GM20000 (cell line): ENCODE measurements at places on chromosomes 1 and 21.
A peak's percentile ranks its signal among the peaks of the same experiment; 100 is the strongest.

- no peak for DNase-seq
Observed at GRCh38 chr21:46381541-46381940, 57.6 kb downstream of the PCNT start.

DNA sequence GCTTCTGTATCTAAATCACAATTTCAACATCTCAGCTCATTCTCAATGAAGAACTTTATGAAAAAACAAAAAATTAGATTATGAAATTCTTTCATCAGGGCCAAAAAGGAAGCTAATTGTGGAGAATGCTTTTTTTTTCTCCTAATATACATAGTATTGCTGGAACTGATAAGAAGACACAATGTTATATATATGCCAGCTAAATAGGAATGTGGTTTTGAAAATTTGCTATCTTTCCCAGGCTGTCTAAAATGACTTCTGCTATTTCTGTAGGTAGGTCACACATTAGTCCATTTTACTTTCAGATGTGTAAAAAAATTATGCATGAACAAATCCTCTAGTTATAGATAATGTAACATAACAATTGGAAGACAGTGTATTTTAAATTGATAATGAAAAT, 732.9 kb downstream of the RWDD3 start:
- DNase-seq: no peak

DNA sequence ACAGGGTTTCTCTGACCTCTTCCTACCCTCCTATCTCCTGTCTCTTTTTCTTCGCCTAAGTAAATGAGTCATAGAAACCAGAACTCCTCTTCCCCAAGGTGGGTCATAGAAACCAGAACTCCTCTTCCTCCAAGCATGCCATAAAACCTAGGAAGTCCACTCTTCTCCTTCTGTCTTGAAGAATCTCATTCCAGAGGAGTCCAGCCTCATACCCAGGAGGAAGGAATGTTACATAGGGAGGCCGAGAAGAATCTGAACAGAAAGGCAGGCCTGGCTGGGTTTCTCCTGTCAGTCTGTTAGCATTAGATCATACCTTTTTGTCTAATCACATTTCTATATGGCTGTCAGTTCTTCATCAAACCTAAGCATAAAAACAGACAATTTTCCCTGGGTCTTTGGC, 47.5 kb upstream of the WLS start:
- DNase-seq: no peak

- DNase-seq: no peak
Observed at GRCh38 chr1:20325844-20326420, 35.3 kb downstream of the VWA5B1 start.

DNA sequence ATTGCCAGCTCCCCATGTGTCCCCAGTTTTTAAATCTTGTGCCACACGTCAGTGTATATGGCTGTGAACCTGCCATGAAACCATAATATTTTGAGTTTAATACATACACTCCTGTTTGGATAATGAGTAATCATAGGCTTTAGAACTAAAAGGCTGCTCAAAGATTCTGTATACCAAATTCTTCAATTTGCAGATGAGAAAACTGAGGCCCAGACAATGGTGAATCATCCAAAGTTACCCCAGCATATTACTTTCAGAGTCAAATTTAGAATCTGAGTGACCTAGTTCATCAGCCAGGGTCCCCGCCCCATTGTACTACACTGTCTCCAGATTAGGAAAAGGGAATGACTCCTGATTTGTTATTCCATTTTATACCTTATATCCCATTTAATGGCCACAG, 224.6 kb downstream of the FGGY start:
- DNase-seq: no peak

GRCh38 chr1:237258871-237259270, 216.9 kb downstream of the RYR2 start:
- DNase-seq: no peak

- no peak for DNase-seq
Observed at GRCh38 chr1:245501633-245502032, 346.8 kb downstream of the KIF26B start.

DNA sequence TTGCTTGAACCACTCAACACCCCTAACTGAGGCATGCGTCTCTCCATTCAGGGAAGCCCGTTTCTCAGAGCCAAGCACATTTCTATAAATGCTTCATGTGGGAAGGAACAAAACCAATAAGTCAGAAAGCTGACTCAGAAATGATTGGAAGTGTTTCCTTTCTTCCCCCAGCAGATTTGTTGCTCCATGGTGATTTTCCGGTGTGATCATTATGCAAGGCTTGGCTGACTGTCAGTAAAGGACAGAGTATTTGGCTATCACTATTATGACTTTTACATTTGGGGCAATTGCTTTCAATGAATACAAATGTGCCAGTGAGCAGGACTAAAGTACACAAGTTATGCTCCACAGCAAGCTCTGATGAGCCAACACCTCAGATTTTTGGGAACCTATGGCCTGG, 53.3 kb upstream of the ZC3H11B start:
- no peak for DNase-seq

DNA sequence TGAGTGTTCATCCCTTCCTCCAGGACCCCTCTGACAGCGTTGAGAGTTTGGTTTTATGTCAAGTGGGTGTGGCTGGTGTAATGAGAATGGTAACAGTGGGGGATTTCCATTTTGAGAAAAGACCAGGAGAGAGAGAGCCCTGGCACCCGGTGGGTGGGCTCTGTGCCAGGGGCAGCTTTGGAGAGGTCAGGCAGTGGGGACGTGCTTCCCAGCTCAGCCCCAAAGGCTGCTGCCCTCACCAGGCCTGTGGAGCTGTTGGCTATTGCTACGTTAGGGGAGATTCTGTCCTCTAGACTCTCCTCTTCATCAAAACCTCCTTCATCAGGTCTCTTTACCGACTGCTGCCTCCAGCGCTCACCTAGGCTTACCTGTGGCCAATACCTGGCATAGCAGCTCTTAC, 176.3 kb downstream of the PTPRU start:
- DNase-seq: no peak

- peak; percentile 1 for DNase-seq
Observed at GRCh38 chr1:33388805-33389771, 41.8 kb downstream of the PHC2 start.

DNA sequence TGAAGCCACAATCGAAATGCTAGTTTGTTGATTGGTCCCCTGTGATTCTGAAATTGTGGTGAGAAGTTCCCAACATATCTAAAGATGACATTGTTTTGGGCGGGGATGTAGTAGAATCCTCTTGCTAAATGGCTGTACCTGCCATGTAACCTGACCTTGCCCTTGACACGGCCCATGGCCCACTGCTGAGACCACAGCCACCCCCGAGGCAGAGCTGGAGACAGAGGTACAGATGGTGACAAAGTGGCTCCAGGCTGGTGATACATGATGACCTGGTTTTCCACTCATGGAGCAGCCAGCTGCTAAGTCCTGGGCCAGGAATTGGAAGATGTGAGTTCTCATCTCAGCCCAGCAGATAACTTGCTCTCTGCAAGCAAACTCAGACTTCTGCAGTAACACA, 226.5 kb downstream of the FOXD2 start:
- no peak for DNase-seq

GRCh38 chr1:46549697-46550681, 1.5 kb downstream of the KNCN start:
- no peak for DNase-seq

DNA sequence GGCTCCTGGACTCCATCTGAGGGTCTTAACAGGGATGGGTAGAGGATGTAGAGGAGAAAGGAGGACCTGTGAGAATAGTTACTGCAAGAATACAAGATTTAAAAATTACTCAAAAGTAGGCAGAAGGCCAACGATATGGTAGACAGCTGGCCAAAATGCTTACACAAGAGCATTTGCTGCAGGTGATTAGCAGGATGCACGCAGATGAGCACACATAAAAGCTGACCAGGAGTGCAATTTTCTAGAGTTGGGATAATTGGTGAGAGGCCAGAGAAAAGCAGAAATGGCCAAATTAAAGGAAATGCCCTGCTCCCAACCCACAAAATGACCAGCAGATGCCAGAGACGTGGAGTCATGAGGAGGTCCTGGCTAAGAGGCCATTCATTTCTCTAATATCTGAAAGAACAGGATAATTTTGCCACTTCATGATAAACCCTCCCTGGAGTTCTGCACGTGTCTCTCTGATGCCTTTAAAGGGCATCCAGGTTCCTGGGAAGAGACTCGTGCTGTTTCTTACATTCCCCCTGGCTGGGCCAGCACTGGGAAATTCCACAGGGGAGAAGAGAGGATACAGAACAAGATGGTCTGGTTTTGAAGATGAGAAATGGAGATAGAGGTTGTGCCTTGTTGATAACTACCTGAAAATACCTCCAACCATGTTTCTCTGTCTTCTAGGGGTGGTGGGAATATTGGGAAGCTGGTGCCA, 62.3 kb upstream of the KCNA3 start:
- DNase-seq: no peak

DNA sequence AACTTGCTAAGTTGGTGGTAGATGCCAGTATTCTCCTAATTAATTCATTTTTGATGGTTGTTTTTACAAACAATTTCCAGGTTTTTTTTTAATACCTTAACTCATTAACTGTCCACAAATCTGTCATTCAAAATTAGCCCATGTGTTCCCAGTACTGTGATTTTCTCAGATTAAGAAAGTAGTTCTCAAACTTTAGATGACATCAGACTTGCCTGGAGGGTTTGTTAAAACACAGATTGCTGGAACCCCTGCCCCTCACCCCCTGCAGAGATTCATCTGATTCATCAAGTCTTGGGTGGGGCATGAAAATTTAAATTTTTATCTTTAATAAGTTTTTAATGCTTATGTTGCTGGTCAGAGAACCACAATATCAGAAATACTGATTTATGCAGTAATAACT, 130.5 kb downstream of the BACH1 start:
- DNase-seq: no peak

DNA sequence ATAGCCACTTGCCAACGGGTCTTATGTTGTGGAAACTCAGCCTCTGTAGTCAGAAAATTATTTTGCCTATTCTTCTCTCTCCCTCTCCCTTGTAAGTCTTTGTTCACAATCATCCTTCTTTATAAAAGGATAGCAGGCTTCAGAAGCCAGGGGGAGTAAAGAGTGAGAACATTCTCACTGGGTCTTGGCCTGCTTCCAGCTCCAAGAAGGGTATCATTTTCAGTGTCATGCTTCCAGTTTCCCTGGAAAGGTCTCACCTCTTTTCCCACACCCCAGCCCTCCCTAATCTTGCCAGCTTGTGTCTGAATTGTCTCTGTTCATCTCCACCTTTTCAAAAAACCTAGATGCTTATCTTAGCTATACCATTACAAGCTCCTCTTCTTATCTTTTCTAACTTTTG, 346.2 kb upstream of the LRRC7 start:
- DNase-seq: no peak

DNA sequence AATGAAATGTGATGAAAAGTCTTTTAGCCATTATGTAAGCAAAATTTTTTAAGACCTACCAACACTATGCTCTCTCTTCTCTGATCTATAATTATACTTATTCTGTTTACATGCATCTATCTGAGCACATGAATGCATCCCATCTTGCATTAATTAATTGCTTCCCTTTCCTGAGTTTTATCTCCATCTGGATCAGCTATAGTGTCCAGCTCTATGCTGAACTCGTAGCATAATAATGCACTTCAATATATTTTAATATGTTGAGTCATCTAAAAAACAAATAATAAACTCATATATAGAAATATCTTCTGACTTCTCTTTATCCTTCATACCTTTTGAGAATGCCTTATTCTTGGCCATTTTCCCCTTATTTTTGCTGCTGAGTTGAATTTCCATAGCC, 1097.8 kb downstream of the TTLL7 start:
- no peak for DNase-seq

DNA sequence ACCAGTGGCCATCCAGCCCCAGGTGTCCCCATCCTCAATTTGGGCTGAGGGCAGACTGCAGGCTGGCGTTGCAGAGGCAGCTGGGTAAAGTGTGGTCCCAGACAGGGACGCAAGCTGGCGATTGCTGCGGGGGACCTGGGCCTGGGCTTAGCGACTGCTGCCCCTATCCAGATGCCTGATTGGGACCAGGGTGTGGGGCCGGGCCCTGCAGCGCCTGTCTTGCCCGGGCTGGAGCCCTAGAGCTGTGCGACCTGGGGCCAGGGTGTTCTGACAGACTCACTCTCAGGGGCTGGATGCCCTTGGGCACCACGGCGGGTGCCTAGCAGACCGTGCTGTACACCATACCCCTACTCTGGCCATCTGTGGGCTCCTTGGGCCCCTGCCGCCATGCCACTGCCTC, 16.2 kb upstream of the FAAP20 start:
- no peak for DNase-seq

DNA sequence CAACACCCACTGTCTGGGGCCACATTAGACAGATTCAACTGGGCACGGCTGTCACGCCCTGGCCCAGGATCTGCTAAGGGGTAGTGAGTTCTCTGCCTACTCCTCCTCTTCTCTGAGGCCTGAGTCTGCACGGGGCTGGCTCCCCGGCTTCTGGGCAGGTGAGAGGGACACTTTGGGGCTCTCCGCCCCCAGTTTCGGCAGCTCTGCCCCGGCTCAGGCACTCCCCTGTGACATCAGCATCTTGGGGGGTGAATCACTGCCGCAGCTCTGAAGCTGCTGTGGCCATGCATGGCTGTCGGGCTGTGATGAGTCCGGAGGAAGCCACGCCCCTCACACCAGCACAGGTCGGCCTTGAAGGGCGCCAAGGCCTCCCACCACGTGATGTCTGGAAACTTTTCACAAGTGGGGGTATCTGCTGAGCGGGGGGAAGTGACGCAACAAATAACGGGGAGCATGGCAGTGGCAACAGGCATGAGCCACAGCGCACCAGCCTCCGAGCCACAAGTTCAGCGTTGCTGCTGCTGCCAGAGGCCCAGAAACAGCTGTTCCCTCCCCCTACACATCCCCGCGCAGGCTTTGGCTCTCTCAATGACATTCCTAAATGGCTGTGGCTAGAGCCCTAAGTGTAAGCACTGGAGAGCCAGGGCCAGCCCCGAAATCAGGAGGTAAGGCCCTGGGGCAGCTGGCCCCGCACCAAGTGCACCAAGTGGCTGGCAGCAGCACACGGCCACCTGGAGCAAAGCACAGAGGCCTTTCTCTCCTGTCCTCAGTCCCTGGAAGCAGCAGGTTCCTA, 26.3 kb downstream of the ZBTB17 start:
- DNase-seq: peak; percentile 86

DNA sequence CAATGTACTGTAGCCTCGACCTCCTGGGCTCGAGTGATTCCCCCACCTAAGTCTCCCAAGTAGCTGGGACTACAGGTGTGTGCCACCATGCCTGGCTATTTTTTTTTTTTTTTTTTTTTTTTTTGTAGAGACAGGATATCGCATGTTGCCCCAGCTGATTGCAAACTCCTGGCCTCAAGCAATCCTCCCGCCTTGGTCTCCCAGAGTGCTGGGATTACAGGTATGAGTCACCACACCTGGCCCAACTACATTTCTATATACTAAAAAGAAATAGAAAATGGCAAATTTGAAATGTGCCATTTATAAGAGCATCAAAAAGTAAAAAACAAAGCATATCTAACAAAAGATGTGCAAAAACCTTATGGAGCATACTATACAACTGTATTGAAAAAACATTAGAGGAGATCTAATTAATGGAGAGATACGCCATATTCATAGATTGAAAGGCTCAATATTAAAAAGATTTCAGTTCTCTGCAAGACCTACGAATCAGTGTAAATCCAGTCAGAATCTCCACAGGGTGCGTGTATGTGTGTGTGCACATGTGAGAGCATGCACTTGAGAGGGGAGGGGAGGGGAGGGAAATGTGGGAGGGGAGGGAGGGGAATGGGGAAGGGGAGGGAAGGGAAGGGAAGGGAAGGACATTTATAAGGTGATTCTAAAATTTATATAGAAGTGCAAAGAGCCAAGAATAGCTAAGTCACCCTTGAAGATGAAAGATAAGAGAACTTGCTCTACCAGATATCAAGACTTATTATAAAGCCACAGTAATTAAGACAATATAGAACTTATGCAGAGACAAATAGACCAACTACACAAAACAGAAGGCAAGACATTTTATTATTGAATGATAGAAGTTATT, 15.5 kb upstream of the PADI4 start:
- DNase-seq: no peak
